ENCODE measurements at places on chromosomes 4 and X. TPM values are rescaled to one million over a fixed set of nuclear protein-coding genes. Genes with fewer than 3 reads are reported as not detected.

- no peak for DNase-seq
Measured at GRCh38 chrX:67781132-67781531, 237.3 kb downstream of the AR start.

DNA sequence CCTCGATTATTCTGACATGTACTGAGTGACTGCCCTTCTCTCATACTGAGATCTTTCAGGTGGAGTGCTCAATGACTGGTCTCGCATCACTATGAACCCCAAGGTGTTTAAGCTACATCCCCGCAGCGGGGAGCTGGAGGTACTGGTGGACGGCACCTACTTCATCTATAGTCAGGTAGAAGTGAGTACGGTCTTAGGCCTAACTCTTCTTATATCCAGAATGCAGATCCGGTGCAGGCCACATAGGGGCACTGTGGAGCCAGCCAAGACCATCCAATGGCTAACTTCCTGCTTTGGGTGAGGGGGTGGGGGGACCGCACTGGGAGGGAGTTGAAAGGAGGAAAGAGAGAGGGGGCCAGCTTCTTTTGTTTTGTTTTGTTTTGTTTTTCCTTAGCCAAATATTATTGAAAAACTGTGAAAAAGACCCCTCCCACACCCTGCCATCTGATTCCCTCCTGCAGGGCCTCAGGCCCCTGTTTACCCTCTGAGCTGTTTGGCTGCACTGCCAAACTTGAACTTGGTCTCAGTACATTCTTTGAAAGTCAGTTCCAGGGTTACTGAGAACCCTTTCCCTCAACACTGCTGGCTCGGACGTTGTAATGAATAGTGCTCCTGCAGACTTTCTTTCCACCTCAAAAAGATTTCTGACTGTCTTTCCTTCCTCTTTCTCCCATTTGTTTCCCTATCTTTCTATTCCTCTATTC lies 16.2 kb downstream of the AWAT2 start:
- DNase-seq: peak; percentile 46

Gene NPY2R
- not detected for total RNA-seq

- DNase-seq: no peak
Measured at GRCh38 chr4:112854420-112854819, 195.0 kb upstream of the ANK2 start.

DNA sequence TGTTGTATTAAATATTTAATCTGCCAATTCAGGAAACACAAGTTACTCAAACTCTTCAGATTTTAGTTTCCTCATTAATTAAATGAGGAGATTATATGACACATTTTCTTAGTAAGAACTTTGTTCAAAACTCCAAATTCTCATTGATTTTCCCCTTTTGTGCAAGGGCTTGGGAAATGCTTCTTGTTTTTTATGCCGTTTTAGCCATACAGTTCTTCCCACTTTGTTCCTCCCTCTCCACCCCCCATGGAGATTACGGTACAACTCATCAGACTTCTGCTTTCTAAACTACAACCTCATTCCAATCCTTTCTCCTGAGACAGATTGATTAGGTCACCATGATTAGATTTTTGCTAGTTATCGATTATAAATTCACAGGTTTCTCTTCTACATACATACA lies 10.9 kb upstream of the BBS7 start:
- no peak for DNase-seq

Gene TIGD2
- 4.5 TPM for total RNA-seq

GRCh38 chr4:139528377-139529005 lies 27.5 kb downstream of the SETD7 start:
- no peak for DNase-seq

- no peak for DNase-seq
Measured at GRCh38 chr4:128393101-128393704, 105.6 kb upstream of the PGRMC2 start.

DNA sequence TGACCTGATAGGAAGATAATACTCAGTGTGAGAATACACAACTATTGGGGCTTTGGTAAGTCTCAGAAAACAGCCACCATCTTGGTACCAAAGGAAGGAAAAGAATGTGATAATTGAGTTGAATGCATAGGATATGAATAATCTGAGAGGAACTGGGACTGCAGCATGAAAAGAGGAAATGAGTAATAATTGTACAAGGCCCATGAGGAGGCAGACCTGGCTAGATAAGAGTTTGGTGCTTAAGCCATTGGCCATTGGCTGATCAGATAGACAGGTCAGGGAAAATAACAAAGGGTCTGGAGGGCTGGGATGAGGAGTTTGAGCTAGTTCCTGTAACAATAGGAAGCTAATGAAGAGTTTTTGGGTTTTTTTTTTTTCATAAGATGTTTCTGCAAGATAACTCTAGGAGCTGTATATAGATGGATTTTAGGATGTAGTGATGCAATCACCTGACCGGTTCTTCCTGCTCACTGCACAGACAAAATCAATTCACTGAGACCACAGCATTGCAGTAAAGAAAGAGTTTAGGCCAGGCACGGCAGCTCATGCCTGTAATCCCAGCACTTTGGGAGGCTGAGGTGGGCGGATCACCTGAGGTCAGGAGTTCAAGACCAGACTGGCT lies 5.3 kb upstream of the TRMT2B start:
- DNase-seq: no peak

DNA sequence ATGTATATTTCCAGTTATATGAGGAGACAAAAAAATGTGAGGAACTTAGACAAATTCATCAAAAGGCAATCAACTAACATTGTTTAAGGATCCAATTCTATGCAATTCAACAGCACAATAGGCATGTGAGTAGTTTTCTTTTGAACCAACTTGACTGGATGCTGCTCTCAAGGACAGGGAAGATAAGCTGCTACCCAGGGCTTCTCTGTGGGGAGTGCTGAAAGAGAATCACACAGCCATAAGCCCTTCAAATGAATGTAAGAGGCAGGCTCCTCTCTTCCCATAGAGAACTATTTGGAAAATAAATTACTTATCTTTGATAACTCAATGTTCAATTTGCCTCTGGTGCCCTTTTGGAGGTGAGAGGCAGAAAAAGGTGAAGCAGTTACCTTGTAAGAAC lies 1413.6 kb downstream of the PCDH7 start:
- no peak for DNase-seq

DNA sequence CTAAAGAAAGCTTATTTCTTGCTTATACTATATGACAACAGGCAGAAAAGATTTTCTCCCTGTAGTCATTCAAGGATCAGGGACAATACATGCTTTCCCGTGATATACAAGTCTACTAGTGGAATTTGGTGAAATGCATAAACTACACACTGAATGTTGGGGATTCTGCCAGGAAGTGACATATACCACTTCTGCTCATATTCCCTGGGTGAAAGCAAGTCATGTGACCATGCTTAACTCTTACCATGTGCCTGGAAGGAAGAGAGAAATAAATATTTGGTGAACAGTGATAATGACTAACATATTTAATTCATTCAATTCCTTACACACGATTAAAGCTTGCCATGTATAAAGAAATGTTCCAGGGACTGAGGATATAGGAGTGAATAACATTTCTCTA lies 534.6 kb downstream of the PPARGC1A start:
- DNase-seq: no peak

Gene CXorf65
- 16.4 TPM for total RNA-seq

Gene CCNA2
- total RNA-seq: 74.8 TPM
